Smooth muscle cell of the pulmonary artery (primary cell): ENCODE measurements at places on chromosomes 1 and 21. TPM values are rescaled to one million over a fixed set of nuclear protein-coding genes. Genes with fewer than 3 reads are reported as not detected.

Gene ELF3
- 0.20 and 2.2 TPM in 2 replicates for total RNA-seq

Gene RAB29
- 29.3 and 32.3 TPM in 2 replicates for total RNA-seq

Gene A3GALT2
- not detected in 2 replicates for total RNA-seq

Gene DNM3
- total RNA-seq = 0.76 and 0.78 TPM in 2 replicates

Gene SMYD2
- total RNA-seq = 26.4 and 36.0 TPM in 2 replicates

Gene SLC45A1
- 4.2 and 5.6 TPM in 2 replicates for total RNA-seq

Gene PODN
- 16.0 and 20.9 TPM in 2 replicates for total RNA-seq

Gene LRRIQ3
- 0.46 and 0.56 TPM in 2 replicates for total RNA-seq

Gene SPRR2A
- not detected in 2 replicates for total RNA-seq

Gene CCDC190
- total RNA-seq = 1.3 and 1.8 TPM in 2 replicates

Gene KIAA1614
- 6.9 and 8.8 TPM in 2 replicates for total RNA-seq

Gene BCL2L15
- total RNA-seq = 0.03 and 0.07 TPM in 2 replicates

Gene ELAPOR1
- 0.39 and 0.59 TPM in 2 replicates for total RNA-seq

Gene OR10Z1
- not detected in 2 replicates for total RNA-seq

Gene CYP4Z1
- not detected in 2 replicates for total RNA-seq

Gene U2AF1
- 12.9 and 17.7 TPM in 2 replicates for total RNA-seq

Gene NBPF26
- total RNA-seq = 21.2 and 28.0 TPM in 2 replicates

Gene DEDD
- 33.2 and 35.8 TPM in 2 replicates for total RNA-seq

Gene E2F2
- total RNA-seq = 0.13 and 0.39 TPM in 2 replicates

Gene FPGT
- total RNA-seq = 13.1 and 17.3 TPM in 2 replicates

Gene GPR52
- 0.78 and 1.1 TPM in 2 replicates for total RNA-seq

Gene RGSL1
- total RNA-seq = not detected in 2 replicates

Gene ATP1A2
- total RNA-seq = 1.5 TPM in 2 replicates

Gene DARS2
- 13.9 and 15.8 TPM in 2 replicates for total RNA-seq

Gene AMY2B
- 1.9 and 2.7 TPM in 2 replicates for total RNA-seq

Gene GPX7
- total RNA-seq = 13.3 and 14.6 TPM in 2 replicates

Gene RXRG
- 0.03 TPM in 1 of 2 replicates, not detected in the other for total RNA-seq

Gene OR2T33
- not detected in 2 replicates for total RNA-seq

Gene CYP4B1
- not detected in 2 replicates for total RNA-seq

Gene PLA2G2A
- total RNA-seq = not detected in 2 replicates

Gene TCHH
- total RNA-seq = 0.03 TPM in 1 of 2 replicates, not detected in the other

Gene OR2T3
- total RNA-seq = not detected in 2 replicates

Gene SRP9
- 169 and 219 TPM in 2 replicates for total RNA-seq

Gene AIM2
- not detected in 2 replicates for total RNA-seq

Gene RHOU
- 0.91 and 1.1 TPM in 2 replicates for total RNA-seq

Gene SGIP1
- total RNA-seq = 29.0 and 45.0 TPM in 2 replicates

Gene TSSK3
- 0.13 and 0.17 TPM in 2 replicates for total RNA-seq

Gene CNTN2
- total RNA-seq = not detected in 2 replicates

Gene PLCH2
- 0.33 and 0.53 TPM in 2 replicates for total RNA-seq

Gene TNFRSF4
- total RNA-seq = 0.17 TPM in 1 of 2 replicates, not detected in the other

Gene LRRC38
- 0.07 TPM in 1 of 2 replicates, not detected in the other for total RNA-seq

Gene GPR161
- 22.6 and 49.1 TPM in 2 replicates for total RNA-seq

Gene TRPM2
- under 0.01 TPM in 1 of 2 replicates, not detected in the other for total RNA-seq

Gene PLEKHN1
- total RNA-seq = 0.33 and 0.66 TPM in 2 replicates

Gene KRTAP19-2
- total RNA-seq = not detected in 2 replicates

Gene CHAF1B
- total RNA-seq = 1.2 and 1.6 TPM in 2 replicates
